ENCODE measurements at places on chromosomes 7 and 10.

- no peak for DNase-seq
Observed at GRCh38 chr10:89296220-89296648, 5.6 kb upstream of the IFIT2 start.

GRCh38 chr7:833601-834258, 1.5 kb downstream of the SUN1 start:
- DNase-seq = no peak

GRCh38 chr10:15254808-15255648, 86.5 kb upstream of the NMT2 start:
- peak; percentile 19 for DNase-seq

- no peak for DNase-seq
Observed at GRCh38 chr7:26609082-26609481, 255.3 kb downstream of the SKAP2 start.

- peak; percentile 39 for DNase-seq
Observed at GRCh38 chr7:77393261-77393660, 22.9 kb downstream of the GSAP start.

DNA sequence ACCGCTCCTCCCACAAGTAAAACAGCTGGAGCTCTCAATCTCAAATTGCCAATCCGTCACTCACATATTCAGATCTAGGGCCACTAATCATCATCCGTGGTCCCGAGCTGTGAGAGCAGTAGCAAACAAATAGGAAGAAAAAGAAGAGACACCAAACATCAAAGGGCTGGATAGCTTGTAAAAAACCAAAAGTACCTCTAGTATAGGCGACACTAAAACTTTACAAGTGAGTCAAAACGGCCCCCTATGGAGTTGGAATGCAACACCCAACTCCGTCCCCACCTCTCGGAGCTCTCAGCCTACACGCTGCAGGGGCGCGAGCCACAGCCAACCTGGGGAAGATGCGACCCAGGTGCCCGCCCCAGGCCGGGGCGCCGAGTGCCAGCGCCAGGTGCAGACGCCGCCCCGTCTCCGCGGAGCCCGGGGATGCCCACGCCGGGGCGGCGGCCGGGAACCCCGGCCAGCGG, 581 bp downstream of the FAM3C start:
- peak; percentile 41 for DNase-seq

GRCh38 chr10:108783897-108784296, 1139.4 kb downstream of the XPNPEP1 start:
- DNase-seq = no peak

GRCh38 chr10:35927990-35928488, 285.9 kb upstream of the FZD8 start:
- no peak for DNase-seq

DNA sequence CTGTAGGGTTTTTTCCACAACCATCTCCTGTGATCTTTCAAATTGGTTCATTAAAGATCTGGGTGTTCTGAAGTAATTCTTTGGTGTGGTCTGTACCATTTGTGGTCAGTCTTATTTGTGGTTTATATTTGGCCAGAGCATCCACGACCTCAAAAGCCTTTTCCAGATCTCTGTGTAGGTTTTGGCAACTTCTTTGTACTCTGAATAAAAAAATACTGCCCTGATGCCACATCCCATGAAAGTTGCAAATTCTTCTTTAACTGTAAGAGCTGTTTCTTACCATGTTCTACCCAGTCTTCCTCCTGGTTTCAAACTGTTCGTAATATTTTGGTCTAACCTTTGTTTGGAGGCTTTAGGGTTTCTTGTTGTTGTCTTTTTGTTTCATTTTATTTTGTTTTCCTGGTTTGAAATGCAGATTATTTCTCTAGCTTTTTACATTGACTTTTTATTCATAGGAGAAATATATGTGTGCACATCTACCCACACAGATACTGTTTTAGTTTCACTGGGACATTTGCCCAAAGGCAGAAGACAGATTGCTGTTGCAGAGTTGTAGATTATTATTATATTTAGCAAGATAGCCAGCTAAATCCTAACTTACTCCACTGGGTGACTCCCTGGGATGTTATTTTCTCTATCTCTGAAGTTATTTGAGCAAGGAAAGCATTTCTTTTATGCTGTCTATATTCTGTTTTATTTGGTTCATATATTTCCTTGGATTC, 123.2 kb upstream of the SAMD8 start:
- DNase-seq = no peak

DNA sequence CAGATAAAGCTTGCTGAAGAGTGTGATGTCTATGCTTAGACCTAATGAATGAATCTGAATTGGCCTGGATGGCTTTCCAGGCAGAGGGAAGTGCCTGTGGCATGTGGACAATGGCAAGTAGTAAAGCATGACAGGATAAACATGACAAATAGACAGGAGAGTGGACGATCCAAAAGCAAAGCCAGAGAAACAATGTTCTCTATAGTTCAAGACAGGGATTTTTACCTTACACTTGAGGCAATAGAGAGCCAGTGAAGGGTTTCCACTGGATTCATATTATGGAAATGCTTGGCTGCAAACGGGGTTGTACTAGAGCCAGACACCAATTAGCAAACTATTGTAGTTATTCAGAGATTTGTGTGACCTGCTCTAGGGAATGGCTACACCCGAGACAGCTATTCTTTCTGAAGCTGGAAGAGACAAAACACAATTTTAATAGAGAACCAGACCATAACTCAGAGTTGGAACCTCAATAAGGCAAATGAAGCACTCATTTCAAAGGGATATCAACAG, 2.3 kb downstream of the AGMO start:
- DNase-seq = no peak

DNA sequence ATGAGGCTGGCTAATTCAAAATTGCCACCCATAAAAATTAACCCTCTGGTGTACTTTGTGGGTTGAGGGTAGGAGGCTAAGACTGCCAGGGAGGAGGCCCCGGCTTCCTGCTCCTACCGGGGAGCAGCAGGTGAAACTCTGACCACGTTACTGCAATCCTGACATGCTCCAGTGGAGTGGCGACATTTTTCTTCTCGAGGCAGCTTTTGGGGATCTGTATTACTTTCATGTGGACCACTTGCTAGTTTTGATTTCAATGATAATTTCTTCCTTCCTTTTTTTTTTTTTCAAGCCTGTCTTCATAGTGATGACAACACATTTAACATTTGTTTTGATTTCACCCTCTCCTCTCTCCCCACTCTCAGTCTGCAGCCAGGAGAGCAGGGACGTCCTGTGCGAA, 14.6 kb downstream of the GATA3 start:
- no peak for DNase-seq

GRCh38 chr7:20198260-20198659, 18.9 kb downstream of the MACC1 start:
- DNase-seq = no peak

DNA sequence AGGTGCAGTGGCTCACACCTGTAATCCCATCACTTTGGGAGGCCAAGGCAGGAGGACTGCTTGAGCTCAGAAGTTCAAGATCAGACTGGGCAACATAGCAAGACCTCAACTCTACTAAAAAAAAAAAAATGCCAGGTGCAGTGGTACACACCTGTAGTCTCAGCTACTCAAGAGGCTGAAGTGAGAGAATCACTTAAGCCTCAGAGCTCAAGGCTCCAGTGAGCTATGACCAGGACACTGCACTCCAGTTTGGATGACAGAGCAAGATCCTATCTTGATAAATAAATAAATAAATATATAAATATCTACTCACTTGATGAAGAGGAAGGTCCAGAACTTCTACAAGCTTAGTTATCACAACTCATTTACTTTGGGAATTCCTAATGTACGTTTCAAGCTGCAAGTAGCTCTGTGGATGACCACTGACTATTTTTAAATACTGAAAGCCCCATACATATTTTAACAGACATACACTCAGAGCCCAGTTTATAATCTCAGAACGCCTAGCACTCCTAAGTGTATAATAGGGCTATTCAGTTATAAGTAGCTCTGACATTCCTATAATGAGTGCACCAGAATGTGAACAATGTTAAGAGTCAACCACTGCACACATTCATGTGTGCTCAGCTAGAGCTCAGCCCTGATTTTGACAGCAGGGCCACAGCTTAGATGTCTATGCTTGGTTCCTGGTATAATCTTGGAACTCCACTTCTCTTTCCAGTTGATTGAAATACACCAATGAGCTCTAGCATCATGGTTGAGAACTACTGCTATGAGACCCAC, 119.1 kb downstream of the CUBN start:
- DNase-seq = no peak

DNA sequence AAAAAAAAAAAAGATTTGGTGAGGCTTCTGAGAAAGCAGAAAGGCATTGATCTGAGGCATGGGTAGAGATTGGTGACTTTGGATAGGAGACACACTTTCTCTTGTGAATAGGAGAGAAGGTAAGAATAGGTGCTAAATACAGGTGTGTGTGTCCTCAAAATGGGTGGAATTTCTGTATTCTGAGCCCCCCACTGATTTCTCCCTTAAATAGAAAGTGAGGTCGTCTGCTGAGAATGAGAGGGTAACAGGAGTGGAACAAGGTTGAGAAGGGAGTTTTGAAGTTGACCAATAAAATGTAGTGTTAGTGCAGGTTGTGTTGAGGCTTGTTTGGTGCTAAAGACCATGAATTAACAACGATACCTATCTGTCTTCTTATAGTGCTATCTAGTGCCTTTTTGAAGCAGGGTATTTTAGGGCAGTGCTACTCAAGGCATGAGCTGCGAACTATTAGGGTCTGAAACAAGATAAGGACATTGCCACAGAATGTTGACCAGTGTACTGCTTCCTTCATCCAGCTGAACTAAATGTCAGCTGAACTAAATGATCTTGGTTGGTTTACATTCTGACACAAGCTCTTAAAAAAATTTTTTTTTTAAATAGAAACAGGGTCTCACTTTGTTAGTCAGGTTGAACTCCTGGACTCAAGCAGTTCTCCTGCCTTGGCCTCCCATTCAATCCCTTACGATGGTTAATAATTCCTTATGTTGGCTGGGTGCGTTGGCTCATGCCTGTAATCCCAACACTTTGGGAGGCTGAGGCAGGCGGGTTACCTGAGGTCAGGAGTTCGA, 12.4 kb downstream of the TRIM24 start:
- no peak for DNase-seq

DNA sequence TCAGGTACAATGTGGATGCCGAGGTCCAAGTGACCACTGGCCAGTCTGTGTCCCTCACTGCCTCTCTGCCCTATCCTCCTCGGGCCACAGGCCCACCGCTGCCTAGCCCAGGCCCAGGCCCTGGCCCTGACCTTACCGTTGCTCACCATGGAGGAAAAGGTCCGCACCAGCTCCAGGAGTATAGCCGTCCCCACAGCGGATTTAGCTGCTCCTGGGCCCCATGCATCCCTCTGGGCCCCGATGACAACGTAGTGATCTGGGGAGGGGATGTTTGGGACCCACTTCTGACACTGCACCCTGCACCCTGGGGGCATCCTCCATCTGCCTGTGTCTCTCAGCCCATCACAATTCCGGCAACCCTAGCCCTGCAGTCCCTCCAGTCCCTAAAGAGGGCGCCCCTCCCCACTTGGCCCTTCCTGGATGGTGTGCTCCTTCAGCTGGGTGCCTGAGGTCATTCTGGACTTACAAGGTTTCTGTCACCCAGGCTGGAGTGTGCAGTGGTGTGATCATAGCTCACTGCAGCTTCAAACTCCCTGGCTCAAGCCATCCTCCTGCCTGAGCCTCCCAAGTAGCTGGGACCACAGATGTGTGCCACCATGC, 12.1 kb downstream of the TFR2 start:
- peak; percentile 38 for DNase-seq

GRCh38 chr7:30865076-30865475, 46.6 kb upstream of the AQP1 start:
- DNase-seq = no peak

DNA sequence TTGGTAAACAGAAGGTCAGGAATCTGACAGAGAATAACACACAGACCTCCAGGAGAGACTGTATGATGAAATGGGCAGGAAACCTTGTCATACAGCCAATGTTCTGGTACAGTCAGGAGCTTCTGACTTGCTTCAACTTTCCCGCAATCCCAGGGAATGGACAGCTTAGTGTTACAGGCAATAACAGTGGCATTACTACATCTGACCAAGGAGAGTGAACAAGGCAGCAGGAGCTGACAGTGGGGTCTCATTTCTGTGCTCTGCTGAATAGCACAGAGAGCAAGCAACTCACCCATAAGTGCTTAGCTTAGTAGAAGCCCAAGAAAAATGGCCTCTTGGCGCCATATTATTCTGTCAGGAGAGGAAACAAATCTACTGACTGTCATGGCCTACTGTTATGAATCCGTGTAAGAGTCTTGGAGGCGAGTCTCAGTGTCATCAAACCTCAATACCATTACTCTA, 186.2 kb upstream of the MTPN start:
- DNase-seq = no peak

GRCh38 chr7:83439026-83439425, 209.9 kb downstream of the SEMA3E start:
- DNase-seq = no peak

- DNase-seq = no peak
Observed at GRCh38 chr10:46250898-46251856, 35.6 kb upstream of the ANTXRL start.

GRCh38 chr10:10829576-10829975, 188.1 kb upstream of the CELF2 start:
- no peak for DNase-seq

GRCh38 chr10:7937315-7937945, 117.1 kb upstream of the GATA3 start:
- no peak for DNase-seq
